K562 (cell line): ENCODE measurements at places on chromosomes 6 and 20. TPM values are rescaled to one million over a fixed set of nuclear protein-coding genes. Genes with fewer than 3 reads are reported as not detected.

Gene SIGLEC1
- polyA plus RNA-seq: not detected in 2 replicates

Gene APOM
- 10.1 and 13.5 TPM in 2 replicates for polyA plus RNA-seq

GRCh38 chr6:156352861-156353260, 424.3 kb upstream of the ARID1B start:
- DNase-seq: no peak

DNA sequence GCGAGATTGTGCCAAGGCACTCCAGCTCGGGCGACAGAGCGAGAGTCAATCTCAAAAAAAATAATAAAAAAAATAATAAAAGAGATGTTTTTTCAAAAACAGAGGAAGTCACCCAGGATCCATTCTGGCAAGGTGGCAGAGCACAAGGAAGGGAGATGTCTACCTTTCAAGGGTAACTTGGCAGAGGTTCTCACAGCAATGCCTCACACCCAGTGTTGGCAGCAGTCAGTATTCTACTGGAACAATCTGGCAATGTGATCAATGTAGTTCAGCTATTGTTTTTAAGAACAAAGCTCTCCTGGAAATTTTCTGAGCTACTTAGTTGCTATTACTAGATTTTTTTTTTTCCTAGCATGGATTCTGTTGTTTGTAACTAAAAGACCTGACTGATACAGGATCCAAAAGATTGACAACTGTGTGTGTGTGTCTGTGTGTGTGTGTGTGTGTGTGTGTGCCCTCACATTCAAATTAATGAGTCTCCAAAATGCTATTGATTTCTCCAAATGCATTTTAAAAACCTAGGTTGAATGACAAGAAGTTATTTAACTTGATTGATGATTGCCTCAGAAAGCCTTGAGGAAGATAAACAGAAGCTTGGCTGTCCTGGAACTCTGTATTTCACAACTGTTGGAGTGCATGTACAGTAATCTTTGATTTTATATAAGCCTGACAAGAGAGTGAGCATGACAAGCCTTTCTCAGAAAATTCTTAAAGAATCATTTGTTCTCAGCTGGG, 114.1 kb upstream of the RREB1 start:
- DNase-seq: no peak

DNA sequence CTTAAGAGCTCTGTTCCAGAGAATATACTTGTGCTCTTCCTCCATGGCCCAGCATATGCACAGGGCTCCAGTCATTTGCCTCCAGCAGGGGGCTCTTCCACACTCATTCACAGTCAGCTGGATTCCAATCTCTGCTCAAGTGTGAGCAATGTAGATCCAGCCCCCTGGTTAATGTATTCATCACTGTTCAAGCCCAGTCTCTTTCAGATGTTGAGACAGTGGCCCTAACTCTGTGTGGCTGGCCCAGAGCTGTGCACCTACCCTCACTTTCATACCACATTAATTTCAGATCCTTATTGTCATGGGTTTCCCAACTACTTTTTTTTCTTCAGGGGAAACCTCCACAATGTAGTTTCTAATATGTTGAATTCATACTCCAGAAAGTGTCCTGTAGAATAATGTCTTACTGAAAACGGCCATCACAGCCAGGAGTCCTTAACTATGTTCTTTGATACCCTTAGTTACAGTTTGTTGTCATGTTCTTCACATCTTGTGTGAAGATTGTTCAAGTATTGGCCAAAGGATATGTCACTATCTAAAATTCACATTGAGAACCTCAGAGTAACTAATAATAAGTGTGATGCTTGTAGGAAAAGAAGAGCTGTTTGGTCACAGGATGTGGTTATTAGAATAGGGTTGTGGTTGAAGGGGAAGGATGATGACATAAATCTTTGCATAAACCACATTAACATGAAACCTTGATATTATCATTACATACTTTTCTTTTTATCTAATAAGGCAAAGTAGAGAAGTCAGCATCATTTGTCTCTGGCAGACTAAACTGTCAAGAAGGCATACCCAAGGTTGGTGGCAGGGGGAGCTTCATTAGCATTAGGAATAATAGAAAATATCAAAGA, 14.4 kb upstream of the HLA-DQA1 start:
- DNase-seq: peak; percentile 4

- no peak for DNase-seq
Measured at GRCh38 chr6:117346142-117346930, 79.4 kb downstream of the ROS1 start.

- DNase-seq: no peak
Measured at GRCh38 chr6:93417421-93418013, 1.8 kb downstream of the EPHA7 start.

Gene RSPO3
- polyA plus RNA-seq: not detected in 2 replicates

DNA sequence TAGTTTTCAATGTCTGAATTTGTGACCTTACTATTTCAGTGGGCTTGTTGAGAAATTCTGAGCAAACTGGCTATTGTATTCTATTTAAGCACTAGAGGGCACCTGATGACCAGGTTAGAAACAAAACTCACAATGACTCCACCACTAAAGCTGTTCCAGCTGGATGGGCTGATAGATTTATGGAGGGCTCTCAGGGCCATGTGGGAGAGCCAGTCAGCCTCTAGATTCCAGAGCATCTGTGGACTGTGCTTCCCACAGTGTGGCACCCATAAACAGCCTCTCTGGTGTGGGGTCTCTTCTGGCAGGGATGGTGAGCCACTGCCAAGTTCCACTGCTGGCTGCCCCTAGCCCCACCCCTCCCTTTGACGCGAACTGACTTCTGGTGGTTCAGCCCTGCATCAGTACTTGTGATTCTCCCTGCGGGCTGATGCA, 29.2 kb downstream of the C6orf58 start:
- DNase-seq: no peak

- no peak for DNase-seq
Measured at GRCh38 chr6:128768187-128768586, 114.8 kb upstream of the LAMA2 start.

DNA sequence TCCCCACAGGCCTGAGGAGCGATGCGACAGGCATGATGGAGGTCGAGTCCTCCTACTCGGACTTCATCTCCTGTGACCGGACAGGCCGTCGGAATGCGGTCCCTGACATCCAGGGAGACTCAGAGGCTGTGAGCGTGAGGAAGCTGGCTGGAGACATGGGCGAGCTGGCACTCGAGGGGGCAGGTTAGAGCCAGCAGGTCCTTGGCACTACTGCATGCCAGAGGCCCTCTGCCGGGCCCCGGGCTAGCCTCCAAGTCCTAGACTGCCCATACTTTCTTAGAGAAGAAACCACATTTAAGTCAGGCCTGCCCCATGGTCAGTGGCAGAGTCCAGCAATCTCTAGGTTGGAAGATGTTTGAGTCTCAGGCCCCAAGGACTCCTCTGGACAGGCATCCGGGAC, 32.1 kb downstream of the PKIG start:
- no peak for DNase-seq

Gene ZSCAN31
- polyA plus RNA-seq: 3.9 and 5.7 TPM in 2 replicates

DNA sequence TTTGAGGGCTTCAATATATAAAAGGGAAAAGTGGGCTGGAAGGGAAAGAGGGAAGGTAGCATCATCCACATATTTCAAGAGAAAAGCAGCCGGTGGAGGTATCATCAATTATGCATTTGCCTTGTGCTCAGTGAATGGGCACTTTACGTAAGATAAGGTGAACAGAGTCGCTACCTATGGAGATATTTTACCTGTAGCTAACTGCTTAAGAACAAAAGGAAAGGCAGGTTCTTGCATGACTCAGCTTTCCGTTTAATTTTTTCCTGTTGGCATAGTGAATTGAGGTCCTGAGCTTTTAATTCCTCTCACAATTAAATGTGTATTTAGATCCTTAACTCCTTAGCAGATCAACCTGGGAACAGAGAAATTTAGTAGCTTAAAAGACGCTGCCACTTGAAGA, 25.5 kb upstream of the PLCB4 start:
- no peak for DNase-seq

DNA sequence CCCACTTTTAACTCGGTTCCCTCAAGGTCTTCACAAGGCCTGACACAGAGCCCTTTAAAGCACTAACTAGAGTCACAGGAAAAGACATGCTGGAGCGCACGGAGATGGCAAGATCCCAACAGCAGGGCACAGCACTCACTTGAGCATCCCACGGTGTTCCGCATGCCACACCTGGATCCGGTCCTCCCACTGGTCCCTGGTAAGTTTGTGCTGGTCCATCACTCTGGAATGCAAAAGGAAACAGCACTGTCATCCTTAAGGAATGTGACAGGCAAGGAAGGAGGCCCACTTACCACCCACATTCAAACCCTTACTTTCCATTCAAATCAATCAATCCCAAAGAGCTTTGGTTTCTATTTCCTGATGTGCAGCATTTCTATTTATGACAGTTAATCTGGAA, 34.7 kb downstream of the EZR start:
- no peak for DNase-seq
